ENCODE measurements at places on chromosomes 3 and 15.

DNA sequence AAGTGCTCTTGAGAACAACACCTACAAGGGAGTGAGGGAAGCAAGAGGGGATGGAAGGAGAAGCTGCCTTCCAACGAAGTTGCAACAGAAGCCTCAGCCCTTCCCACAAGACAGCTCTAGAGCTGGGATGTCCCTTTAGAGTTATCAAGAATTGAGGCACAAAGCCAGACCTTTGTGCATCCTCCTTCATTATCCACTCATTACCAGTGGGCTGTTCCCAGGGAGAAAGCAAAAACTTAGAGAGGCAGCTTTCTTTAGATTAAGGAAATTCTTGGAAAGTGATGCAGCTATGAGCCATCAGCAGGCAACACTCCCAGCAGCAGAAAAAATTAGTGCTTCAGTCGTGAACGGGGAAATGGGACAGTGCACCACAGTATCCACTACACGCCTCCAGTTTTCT lies 10.6 kb upstream of the CD96 start:
- no peak for DNase-seq

GRCh38 chr3:19886404-19886803 lies 47.6 kb downstream of the EFHB start:
- peak; percentile 46 for DNase-seq

DNA sequence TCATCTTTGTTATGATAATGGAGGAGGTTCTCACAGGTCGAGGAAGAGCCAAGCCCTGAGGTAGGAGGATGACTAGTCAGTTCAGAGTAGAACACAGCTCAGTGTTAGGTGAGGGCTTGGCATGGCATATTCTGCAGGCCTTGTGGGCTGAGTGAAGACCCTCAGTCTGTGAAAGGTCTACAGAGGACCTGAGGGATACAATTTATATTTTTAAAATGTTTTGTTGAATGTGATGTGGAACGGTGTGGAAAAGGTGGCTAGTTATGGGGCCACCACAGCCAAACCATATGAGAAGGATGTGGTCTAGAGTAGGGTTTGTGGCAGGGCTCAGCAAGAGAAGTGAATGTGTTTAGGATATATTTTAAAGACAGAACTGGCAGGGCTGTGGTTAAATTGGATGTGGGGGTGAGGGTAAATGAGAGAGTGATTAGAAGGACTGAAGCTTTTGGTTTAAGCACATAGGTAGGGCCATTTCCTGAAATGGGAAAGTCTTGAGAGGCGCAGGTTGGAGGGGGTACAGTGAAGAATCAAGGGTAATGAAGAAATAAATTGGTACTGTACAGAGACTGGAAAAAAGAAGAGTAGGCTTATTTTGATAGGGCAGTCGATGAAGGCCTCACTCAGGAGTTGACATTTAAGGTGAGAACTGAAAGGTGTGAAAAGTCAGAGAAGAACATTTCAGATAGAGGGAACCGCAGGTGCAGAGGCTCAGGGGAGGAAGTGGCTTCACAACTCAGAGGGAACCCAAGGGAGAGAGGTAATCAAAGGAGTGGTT lies 60.5 kb downstream of the SPTSSB start:
- no peak for DNase-seq

DNA sequence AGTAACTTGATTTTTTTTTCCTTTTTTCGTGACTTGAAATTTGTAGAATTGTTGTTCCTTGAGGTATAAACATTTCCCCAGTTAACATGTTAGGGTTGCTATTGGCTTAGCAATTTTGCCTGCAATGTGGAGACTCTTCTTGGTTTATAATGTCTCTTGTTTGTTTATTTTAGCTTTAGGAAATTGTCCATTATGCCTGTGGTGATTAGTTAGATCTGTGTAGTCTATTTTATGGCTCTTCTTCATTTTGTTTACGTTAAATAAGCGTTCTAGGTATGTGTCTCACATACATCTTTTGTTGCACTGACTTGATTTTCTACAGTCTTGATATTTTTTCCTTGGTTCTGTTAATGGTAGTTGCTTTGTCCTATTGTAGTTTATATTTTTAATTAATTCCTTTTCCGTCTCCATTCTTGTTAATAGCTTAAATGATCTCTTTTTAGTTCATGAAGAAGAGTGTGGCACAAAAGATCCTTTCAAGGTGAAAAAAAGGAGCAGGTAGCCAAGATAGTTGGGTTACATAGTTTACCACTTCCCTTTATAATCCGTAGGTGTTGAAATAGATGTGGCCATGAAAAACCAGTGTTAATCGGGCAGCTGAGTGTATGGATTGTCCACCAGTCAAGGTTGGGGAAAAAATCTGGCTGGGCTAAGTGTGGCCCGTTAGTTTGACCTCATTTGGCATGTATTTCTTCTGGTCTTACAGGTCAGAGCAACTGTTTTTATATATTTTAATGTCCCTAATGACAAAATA lies 12.1 kb downstream of the IQGAP1 start:
- peak; percentile 28 for DNase-seq

GRCh38 chr3:46896386-46896785 lies 18.9 kb downstream of the PTH1R start:
- DNase-seq: no peak

DNA sequence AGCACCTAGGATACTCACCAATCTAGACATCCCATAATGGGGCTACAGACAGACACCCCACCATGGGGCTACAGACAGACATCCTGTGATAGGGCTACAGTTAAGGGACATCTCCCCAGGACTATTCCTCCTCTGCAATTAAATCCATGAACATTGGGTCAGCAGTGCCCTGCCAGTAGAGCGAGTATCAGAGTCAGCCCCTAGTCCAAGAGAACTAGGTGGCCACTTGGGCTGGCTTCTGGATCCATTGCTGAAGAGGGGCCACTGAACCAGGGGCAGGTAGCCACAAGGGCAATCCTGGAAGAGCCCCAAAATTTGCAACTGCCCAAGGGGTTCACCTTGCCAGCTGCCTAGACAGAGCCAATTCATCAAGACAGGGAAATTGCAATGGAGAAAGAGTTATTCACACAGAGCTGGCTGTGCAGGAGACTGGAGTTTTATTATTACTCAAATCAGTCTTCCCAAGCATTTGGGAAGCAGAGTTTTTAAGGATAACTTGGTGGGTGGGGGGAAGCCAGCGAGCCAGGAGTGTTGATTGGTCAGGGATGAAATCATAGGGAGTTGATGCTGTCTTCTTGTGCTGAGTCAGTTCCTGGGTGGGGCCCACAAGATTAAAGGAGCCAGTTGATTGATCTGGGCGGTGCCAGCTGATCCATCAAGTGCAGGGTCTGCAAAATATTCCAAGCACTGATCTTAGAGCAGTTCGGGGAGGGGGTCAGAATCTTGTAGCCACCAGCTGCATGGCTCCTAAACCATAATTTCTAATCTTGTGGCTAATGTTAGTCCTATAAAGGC lies 170.2 kb upstream of the SMAD3 start:
- DNase-seq: no peak

GRCh38 chr3:36401056-36401455 lies 20.8 kb downstream of the STAC start:
- DNase-seq: no peak

GRCh38 chr3:78875851-78876250 lies 891.9 kb downstream of the ROBO1 start:
- DNase-seq: no peak

DNA sequence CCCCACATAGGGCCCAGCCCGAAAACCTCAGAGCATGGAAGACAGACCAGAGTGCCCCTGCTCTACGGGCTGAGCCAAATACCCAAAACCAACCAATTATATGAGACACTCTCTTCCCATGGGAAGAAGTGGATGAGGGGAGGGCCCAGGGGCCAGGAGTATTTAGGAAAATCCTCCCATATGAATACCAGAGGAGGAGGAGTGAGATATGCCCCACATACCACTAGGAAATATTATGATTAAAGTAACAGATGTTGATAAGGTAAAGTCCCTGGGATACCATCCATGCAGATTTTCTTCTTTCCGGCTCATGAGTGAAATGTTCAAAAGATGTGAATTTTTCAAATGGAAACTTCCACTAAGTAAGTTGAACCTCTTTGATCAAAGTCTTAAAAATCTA lies 50.4 kb downstream of the MESD start:
- DNase-seq: no peak

- no peak for DNase-seq
Measured at GRCh38 chr3:138234401-138235179, 47.5 kb downstream of the ARMC8 start.

- no peak for DNase-seq
Measured at GRCh38 chr3:97914388-97914787, 57.8 kb downstream of the RIOX2 start.

- DNase-seq: no peak
Measured at GRCh38 chr3:133413161-133414020, 13.5 kb downstream of the BFSP2 start.

GRCh38 chr3:4807381-4808280 lies 171.6 kb upstream of the BHLHE40 start:
- DNase-seq: no peak

DNA sequence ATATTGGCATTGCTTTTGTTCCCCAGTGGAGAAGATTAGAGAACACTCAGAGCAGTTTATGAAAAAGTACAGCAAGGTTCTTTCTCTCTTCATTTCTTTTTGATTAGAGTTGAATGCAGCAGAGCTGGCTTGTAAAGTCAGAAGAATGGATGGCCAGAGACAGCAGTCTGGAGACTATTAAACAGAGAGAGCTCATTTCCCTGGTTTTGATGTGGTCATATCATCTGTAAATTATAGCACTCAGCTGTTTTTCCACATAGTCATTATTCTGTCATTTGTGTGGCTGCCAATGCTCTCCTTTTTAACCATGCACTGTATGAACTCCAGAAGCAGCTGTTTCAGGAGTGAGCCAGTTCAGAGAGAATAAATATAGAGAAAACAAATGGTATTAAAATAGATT lies 177.4 kb upstream of the CRBN start:
- DNase-seq: no peak

DNA sequence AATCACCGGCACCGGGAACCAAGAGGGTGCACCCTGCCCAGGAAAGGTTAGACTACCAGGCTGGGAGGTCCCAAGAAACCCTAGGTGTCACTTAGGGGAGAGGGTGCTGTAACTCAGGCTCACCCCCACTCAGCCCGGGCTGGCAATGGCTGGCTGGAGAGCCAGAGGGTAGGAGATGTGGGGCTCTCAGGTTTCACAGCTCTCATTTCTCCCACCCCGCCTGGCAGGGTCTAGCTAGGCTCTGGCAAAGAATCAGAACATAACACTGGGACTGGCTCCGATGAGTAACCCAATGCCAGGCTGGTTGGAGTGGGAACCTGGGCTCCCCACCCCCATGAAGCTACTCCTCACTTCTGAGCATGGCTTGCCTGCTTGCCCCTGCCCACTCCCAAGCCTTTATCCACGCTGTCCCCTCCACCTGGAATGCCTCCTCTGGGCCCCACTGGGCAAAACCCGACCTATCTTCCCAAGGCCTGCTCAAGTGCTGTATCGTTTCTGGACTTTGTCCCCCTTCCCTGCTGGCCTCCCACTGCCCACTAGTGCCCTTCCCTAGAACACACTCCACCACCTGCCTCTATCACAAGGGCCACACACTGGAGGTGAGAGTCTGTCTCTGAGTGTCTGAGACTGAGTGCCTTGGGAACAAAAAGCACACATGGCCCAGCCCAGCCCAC lies 2.0 kb downstream of the CIB2 start:
- no peak for DNase-seq
